ENCODE measurements at places on chromosomes 4 and X. TPM values are rescaled to one million over a fixed set of nuclear protein-coding genes. Genes with fewer than 3 reads are reported as not detected.

GRCh38 chrX:29083823-29084222, 496.6 kb downstream of the IL1RAPL1 start:
- DNase-seq = no peak

- DNase-seq = no peak
Measured at GRCh38 chrX:136262243-136262642, 11.0 kb upstream of the MAP7D3 start.

DNA sequence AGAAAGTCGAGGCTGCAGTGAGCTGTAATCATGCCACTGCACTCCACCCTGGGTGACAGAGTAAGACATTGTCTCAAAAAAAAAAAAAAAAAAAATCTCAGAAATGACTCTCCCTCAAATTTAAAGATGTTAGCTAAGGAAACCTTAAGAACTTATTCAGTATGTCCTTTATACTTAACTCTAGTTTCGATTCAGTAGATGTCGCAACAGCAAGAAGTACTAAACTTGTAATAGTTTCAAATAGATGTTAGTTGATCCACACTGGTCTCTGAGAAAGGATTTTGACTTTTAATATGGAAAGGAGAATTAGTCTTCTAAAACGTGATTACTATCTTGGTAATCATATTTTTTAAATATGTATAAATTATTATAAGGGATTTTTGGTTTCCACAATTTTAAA, 29.6 kb downstream of the NKX3-2 start:
- no peak for DNase-seq

GRCh38 chr4:49018718-49019295, 32.7 kb downstream of the CWH43 start:
- no peak for DNase-seq

- DNase-seq = no peak
Measured at GRCh38 chrX:24357106-24357505, 3.3 kb upstream of the SUPT20HL1 start.

DNA sequence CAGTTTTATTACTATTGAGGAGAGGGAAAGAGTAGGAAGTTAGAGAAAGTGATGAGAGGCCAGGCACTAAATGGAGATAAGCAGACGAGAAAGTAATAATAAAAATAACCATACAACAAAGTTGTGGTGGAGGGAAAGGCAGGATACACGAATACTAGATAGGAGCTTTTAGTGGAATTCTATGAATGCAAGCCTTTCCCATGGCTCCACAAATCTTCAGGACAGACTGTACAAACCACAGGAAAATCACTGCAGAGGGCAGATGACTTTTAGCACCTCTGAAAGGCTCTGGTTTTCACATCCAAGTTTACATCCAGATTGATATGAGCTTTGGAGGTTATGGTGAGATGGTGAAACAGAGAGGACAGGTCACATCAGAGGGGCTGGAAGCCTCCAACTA, 41.5 kb downstream of the TNIP3 start:
- DNase-seq = no peak

- DNase-seq = no peak
Measured at GRCh38 chr4:175762582-175762981, 49.5 kb downstream of the GPM6A start.

- DNase-seq = no peak
Measured at GRCh38 chr4:76226418-76226817, 12.8 kb upstream of the SCARB2 start.

DNA sequence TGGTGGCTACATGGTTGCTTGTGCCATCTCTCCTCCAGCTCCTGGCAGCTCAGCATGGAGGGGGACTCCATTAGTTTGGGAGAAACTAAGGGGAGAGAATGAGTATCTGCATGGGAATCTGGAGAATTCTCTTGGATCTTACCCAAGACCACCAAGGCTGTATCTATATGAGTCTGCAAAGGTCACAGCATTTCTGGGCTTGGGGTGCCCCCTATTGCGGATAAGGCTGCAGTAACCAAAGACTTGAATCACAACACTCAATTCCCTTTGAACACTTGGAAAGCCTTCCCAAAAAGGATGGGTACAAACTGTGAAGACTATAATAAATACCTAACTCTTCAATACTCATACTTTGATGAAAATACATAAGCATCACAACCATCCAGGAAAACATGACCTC, 623.5 kb upstream of the NR3C2 start:
- no peak for DNase-seq

DNA sequence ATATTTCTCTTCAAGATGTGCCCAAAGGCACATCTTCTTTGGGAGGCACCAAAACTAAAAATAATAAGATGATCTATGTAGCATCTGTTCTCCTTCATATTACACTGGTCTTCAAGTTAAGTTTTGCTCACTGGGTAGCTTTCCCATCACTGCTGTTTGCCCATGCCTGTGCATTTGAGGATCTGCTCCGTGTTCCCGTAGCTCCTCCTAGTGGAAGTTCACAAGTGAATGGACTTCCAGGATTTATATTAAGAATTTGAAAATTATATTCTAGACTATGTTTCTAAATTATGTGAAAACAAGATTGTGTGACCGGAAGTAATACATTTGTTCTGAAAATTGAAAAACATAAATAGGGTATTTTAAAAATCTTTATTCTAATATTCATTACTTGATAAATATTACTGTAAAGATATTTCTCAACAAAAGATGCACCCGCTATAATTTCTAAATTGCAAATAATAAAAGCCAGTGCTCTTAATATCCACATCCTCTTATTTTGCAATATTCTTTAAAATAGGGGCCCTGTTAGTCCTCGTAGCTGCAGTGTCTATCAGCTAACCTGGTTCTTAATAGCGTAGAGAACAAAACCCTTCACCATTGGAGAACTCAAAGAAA, 147.7 kb downstream of the RBM46 start:
- no peak for DNase-seq

SPIN3 gene
- 6.1 TPM for total RNA-seq

GRCh38 chr4:86493460-86493859, 100.7 kb upstream of the PTPN13 start:
- no peak for DNase-seq

- DNase-seq = no peak
Measured at GRCh38 chr4:117422297-117422696, 336.9 kb upstream of the TRAM1L1 start.
